ENCODE measurements at places on chromosomes 6 and 20.

GRCh38 chr6:12969966-12970365 lies 253.4 kb downstream of the PHACTR1 start:
- DNase-seq: no peak

- DNase-seq: no peak
Measured at GRCh38 chr20:10465135-10465534, 30.0 kb downstream of the SLX4IP start.

DNA sequence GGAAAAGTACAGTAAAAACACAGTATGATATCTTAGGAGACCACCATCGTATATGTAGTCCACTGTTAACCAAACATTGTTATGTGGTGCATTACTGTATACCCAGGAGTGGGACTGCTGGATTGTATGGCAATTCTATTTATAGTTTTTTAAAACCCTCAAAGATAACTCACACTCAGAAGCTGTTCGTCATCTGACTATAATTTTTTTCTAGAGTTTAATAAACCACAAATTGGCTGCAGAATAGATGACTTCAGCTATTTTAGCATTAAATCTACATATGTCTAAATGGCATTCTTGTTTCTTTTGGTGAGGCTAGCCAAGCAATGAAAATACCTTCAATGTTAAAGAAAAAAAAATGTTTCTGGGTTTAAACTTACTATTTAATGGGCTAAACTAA lies 134.2 kb upstream of the BMP5 start:
- DNase-seq: peak; percentile 70

- no peak for DNase-seq
Measured at GRCh38 chr6:22709803-22710202, 140.4 kb downstream of the HDGFL1 start.

DNA sequence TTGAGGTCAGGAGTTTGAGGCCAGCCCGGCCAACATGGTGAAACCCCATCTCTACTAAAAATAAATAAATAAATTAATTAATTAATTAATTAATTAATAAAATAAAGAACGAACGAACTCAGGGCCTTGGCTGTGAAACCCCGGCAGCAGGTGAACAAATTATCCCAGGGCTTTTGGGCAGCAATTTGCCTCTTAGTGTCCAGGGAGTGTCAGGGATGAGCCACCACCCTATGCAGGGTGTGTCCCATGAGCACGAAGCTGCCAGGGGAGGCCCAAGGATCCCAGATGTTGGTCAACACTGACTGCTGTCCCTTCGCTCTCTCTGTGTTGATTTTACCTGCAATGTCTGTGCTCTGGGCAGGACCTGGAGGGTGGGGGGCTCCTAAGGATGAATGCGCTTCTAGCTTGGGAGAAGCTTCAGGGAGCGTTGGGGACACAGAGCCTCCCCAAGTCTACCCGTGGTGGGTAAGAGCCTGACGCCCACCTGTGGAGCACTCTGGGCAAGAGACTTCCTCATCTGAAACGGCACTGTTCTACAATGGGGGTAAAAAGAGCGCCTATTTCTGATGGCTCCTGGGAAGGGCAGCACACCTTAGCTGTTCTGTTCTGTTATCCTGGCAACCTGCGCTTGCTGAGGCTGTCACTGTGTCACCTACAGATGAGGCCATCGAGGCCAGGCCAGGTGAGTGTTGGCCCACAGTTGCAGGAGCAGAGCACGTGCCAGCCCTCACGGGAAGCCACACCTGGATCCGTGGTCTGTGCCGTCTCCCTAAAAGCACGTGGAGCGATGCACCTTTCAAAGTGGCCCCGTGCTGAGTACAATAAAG lies 125.5 kb upstream of the CDH4 start:
- no peak for DNase-seq

DNA sequence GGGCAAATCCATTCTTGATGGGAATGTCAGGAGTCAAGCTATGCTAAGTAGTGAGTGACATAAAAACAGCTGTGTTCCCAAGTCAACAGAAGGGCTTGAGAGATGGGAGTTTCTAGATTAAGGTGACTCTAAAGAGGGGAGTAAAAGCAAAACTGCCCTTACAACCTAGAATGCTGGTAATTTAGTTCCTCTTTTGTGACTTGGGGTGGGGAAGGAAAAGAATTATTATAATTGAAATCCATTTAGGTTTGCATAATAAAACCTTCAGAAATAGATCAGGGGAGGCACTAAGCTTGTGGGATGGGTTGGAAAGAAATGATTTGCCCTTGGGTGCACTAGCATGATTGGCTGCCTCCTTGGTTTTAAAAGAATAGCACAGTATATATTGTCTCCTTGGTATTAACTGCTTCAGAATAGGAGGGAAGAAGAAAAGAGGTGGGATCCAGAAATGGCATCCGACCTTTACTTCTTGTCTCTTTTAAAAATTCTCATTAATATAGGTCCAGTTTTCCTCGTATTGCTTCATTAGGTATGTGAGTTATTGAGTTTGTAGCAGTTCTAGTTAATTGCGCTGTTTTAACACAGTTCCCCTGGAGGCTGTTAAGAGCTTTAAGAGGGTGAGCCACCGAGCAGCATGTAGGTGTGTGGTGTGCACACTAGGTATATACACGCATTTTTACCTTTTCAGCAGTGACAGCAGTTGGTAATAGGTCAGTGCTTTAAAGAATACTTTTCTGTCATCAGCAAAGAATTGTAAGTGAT lies 95.3 kb upstream of the VSTM2L start:
- no peak for DNase-seq

DNA sequence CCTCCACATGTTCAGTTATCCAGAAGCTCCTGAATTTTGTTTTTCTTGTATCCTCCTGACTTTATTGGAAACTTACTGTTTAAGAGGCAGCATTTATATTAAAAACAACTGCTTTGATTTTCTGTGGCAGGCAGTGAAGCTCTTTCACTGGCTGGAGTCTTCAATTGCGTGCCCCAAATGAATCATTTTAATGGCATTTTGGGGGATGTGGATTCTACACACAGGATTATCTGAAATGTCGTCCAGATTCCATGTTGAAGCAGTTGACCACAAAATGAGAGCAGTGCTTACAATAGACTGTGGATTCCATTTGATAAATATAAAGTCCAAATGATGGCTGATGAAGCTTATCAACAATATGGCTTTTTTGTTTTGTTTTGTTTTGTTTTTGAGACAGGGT lies 41.0 kb upstream of the HIVEP1 start:
- DNase-seq: peak; percentile 97

GRCh38 chr20:29300579-29301551 lies 1956.6 kb upstream of the DEFB115 start:
- no peak for DNase-seq

DNA sequence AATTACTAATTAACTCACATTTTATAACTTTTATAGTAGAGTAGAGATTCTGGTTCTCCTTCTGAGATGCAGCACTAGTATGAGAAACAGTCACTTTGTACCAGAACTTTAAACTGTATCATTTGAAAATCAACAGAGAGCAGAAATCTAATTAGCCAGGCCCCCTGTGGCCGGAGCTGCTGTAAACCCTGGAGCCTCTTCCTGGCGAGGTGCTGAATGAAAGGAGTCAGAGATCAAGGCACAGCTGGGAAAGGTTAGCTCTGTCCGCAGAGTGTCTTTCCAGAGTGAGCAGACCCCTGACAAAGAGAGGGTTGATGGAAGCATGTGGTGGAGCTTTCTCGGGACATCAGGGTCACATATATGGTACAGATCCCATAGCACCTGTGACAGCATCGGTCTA lies 703.8 kb downstream of the RFPL4B start:
- no peak for DNase-seq

GRCh38 chr6:161198176-161198575 lies 75.7 kb downstream of the AGPAT4 start:
- DNase-seq: no peak

DNA sequence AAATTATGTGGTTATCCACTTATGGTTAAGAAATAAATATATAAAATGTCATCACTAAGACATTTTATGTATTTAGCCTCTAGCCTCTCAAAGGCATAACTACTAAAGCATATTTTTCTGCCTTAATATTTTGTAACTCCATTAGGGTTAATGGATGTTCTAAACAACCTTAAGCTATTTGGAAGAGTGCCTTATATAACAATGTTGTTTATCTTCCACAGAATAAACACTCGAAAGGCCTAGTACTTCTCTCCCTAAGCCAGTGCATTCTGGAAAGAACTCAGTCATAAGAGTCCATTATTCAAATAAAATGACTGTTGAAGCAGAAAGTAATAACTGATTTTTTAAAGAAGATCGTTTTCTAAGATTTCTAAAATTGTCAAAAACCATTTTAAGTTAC lies 15.0 kb upstream of the PRIM2 start:
- DNase-seq: no peak

DNA sequence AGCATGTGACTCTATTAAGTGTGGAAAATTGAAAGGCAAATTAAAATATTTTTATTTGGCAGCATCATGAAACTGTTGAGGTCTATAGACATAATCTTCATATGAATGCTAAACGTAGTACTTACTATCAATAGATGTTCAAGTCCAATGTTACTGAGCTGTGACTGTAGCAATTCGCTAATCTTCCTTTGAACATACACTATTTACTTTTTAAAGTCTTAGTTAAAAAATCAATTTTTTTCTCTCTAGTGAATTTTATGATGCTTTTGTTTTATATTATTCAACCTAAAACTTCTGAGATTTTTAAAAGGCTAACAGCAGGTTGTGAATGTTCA lies 85.2 kb upstream of the ELOVL5 start:
- no peak for DNase-seq

DNA sequence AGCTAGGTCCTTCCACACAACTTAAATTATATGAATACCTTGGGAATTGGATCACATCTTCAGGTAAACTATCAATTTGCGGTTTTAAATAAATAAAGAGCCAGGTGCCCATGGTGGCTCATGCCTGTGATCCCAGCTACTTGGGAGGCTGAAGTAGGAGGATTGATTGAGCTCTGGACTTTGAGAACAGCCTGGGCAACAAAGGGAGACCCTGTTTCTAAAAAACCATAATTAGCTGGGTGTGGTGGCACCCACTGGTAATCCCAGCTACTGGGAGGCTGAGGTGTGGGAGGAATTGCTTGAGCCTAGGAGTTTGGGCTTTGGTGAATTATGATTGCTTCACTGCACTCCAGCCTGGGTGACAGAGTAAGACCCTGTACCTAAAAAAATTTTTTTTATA lies 3.4 kb downstream of the GMNN start:
- DNase-seq: no peak

All from fibroblast of skin of back (primary cell).